ENCODE measurements at places on chromosomes 16 and 17. TPM values are rescaled to one million over a fixed set of nuclear protein-coding genes. Genes with fewer than 3 reads are reported as not detected.

TSPOAP1 gene
- total RNA-seq = 0.93 TPM

ZNF785 gene
- total RNA-seq = 4.1 TPM

CHRNE gene
- total RNA-seq = not detected

CDK3 gene
- 1.8 TPM for total RNA-seq

NFATC2IP gene
- 19.8 TPM for total RNA-seq

SGCA gene
- 0.28 TPM for total RNA-seq

HOXB2 gene
- total RNA-seq = not detected

CACNA1G gene
- total RNA-seq = not detected

TEX14 gene
- total RNA-seq = not detected

LGALS9C gene
- under 0.01 TPM for total RNA-seq

STAC2 gene
- total RNA-seq = not detected

CETP gene
- total RNA-seq = not detected

PIK3R5 gene
- total RNA-seq = 0.07 TPM

LGALS9 gene
- 0.34 TPM for total RNA-seq

CCDC200 gene
- not detected for total RNA-seq

PNMT gene
- total RNA-seq = not detected

AKTIP gene
- total RNA-seq = 58.2 TPM

TBC1D3H gene
- total RNA-seq = not detected

TMC8 gene
- total RNA-seq = 0.21 TPM

NHLRC4 gene
- total RNA-seq = 0.14 TPM

CD300A gene
- not detected for total RNA-seq

CD300E gene
- total RNA-seq = not detected

KAT7 gene
- total RNA-seq = 36.7 TPM

MYH13 gene
- not detected for total RNA-seq

RAC3 gene
- total RNA-seq = 22.6 TPM

SLFN12L gene
- 0.14 TPM for total RNA-seq

SHISA9 gene
- total RNA-seq = under 0.01 TPM

MARCHF10 gene
- under 0.01 TPM for total RNA-seq

MEOX1 gene
- not detected for total RNA-seq

UMOD gene
- not detected for total RNA-seq

SMIM36 gene
- total RNA-seq = not detected

G6PC1 gene
- total RNA-seq = not detected

SOX9 gene
- 4.4 TPM for total RNA-seq

KRTAP4-5 gene
- total RNA-seq = not detected

HS3ST3A1 gene
- 0.07 TPM for total RNA-seq

CPNE7 gene
- 3.1 TPM for total RNA-seq

MAFG gene
- 34.5 TPM for total RNA-seq

ACAP1 gene
- 0.71 TPM for total RNA-seq

EFCAB5 gene
- 0.14 TPM for total RNA-seq

FBXO39 gene
- 0.36 TPM for total RNA-seq

OR1D2 gene
- total RNA-seq = not detected

TEX19 gene
- not detected for total RNA-seq

KRTAP1-5 gene
- not detected for total RNA-seq

C16orf86 gene
- 0.85 TPM for total RNA-seq

PIGS gene
- 68.2 TPM for total RNA-seq

CBLN1 gene
- not detected for total RNA-seq

TPSG1 gene
- not detected for total RNA-seq

CFAP119 gene
- total RNA-seq = 0.28 TPM

PLEKHH3 gene
- 31.0 TPM for total RNA-seq

HES7 gene
- 0.28 TPM for total RNA-seq

LRRC46 gene
- 0.07 TPM for total RNA-seq

KRT36 gene
- not detected for total RNA-seq

Measured in nasal cavity respiratory epithelium epithelial cell of viscerocranial mucosa (primary cell).